T-helper 17 cell (primary cell): ENCODE measurements at places on chromosomes 12 and 14. TPM values are rescaled to one million over a fixed set of nuclear protein-coding genes. Genes with fewer than 3 reads are reported as not detected.

DNA sequence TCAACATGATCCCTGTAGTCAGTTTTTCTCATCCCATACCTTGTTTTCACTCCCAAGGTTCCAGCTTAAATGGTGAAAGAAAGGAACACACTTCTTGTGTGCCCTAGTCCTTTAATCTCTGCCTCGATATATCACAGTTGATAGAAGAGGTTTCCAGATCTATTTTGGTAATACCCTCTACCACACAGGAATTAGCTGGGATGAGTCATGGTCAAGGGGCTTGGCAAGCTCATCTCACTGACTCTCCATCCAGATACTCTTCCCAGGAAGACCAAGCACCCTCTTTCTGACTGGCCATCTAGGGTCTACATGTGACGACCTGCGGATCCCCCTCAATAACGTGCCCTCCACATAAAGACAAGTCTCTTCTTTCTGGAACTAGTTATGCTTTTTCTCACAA is 277.9 kb downstream of the ITPR2 start:
- no peaks in the 10 kb centered on the region for H3K27me3 ChIP-seq
- peaks cover 3% of the 10 kb centered on the region for H3K4me1 ChIP-seq
- peaks cover 17% of the 10 kb centered on the region for H3K36me3 ChIP-seq
- no peak overlapping the region for H3K27ac ChIP-seq
- H3K4me3 ChIP-seq, result no peak overlapping the region
- no peak for DNase-seq

DNA sequence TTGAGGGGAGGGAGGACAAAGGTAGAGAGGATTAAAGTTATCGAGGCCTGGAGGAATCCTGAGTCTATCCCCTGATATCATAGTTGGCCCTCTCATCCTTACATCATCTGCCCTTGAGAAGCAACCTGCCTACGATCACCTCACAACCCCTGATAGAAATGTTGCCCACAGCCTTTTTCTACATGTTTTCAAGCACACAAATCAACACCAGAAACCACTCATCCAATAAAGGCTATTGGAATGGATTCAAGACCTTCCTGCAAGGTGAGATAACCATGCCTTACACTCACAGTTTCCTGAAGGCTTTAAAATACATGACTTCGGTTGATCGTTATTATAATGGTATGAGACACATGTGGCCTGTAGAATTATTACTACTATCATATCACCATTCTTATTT is 175.7 kb upstream of the EGLN3 start:
- DNase-seq, result no peak
- H3K36me3 ChIP-seq, result no peaks in the 10 kb centered on the region
- no peak overlapping the region for H3K27ac ChIP-seq
- no peak overlapping the region for H3K4me3 ChIP-seq
- H3K4me1 ChIP-seq, result peaks cover 4% of the 10 kb centered on the region

GRCh38 chr14:74947353-74948227 is 7.8 kb downstream of the PGF start:
- no peak overlapping the region for H3K4me3 ChIP-seq
- DNase-seq, result no peak
- H3K27ac ChIP-seq, result no peak overlapping the region
- H3K27me3 ChIP-seq, result peaks cover 10% of the 10 kb centered on the region
- no peaks in the 10 kb centered on the region for H3K36me3 ChIP-seq
- H3K4me1 ChIP-seq, result peaks cover 12% of the 10 kb centered on the region

DNA sequence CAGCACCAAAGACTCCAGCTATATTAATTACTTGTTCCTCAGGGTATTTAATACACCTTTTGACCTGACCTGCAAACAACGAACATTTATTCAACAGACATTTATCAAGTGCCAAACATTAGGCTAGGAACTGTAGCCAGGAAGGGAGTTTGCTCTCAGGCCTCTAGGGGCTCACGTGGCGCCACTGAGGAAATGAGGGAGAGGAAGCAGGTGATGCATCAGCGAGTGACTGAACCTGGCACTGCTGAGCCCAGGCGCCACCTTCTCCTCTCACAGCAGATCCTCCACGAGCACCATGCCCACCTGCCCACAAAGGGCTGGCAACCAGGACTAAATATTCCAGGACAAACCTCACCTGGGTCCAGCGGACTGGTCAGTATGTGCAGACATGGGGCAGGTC is 50.2 kb downstream of the SETD3 start:
- H3K4me3 ChIP-seq, result no peak overlapping the region
- H3K36me3 ChIP-seq, result peaks cover 8% of the 10 kb centered on the region
- H3K27me3 ChIP-seq, result no peaks in the 10 kb centered on the region
- no peak overlapping the region for H3K27ac ChIP-seq

DNA sequence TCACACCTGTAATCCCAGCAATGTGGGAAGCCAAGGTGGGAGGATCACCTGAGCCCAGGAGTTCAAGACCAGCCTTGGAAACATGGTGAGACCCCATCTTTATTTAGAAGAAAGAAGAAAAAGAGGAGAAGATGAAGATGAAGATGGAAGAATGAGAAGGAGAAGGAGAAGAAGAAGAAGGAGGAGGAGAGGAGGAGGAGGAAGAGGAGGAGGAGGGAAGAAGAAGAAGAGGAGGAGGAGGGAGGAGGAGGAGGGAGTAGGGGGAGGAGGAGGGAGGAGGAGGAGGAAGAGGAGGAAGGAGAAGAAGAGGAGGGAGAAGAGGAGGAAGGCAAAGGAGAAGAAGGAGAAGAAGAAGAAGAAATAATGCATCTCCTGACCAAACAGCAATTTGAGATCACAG is 9.0 kb upstream of the KRT1 start:
- H3K27ac ChIP-seq, result peak overlapping the region; percentile 86
- H3K4me3 ChIP-seq, result no peak overlapping the region
- peaks cover 8% of the 10 kb centered on the region for H3K36me3 ChIP-seq
- H3K4me1 ChIP-seq, result peaks cover 36% of the 10 kb centered on the region
- H3K27me3 ChIP-seq, result peaks cover 52% of the 10 kb centered on the region

GRCh38 chr12:111785651-111786050 is 18.9 kb downstream of the ALDH2 start:
- H3K4me1 ChIP-seq, result no peaks in the 10 kb centered on the region
- DNase-seq, result no peak
- H3K27ac ChIP-seq, result no peak overlapping the region
- H3K36me3 ChIP-seq, result no peaks in the 10 kb centered on the region

DNA sequence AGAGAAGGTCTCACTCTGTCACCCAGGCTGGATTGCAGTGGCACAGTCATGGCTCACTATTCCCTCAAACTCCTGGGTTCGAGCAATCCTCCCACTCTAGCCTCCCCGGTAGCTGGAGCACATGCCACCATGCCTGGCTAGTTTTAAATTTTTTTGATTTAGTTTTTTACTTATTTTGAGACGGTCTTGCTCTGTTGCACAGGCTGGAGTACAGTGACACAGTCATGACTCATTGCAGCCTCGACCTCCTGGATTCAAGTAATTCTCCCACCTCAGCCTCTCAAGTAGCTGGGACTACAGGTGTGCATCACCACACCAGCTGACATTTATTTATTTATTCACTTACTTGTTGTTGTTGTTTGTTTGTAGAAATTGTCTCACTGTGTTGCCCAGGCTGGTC is 22.2 kb upstream of the DIP2B start:
- no peaks in the 10 kb centered on the region for H3K27me3 ChIP-seq
- no peaks in the 10 kb centered on the region for H3K36me3 ChIP-seq
- no peak overlapping the region for H3K27ac ChIP-seq
- no peaks in the 10 kb centered on the region for H3K4me1 ChIP-seq
- H3K4me3 ChIP-seq, result no peak overlapping the region
- DNase-seq, result no peak

GRCh38 chr12:51590347-51591015 is 552 bp upstream of the SCN8A start:
- H3K36me3 ChIP-seq, result peaks cover 3% of the 10 kb centered on the region
- peaks cover 71% of the 10 kb centered on the region for H3K27me3 ChIP-seq
- peak; percentile 63 for DNase-seq
- H3K4me1 ChIP-seq, result peaks cover 15% of the 10 kb centered on the region

GRCh38 chr12:131573631-131574394 is 137.1 kb upstream of the SFSWAP start:
- H3K27ac ChIP-seq, result no peak overlapping the region
- H3K4me1 ChIP-seq, result peaks cover 3% of the 10 kb centered on the region
- H3K27me3 ChIP-seq, result peaks cover 25% of the 10 kb centered on the region
- no peak for DNase-seq
- no peak overlapping the region for H3K4me3 ChIP-seq
- peaks cover 2% of the 10 kb centered on the region for H3K36me3 ChIP-seq

DNA sequence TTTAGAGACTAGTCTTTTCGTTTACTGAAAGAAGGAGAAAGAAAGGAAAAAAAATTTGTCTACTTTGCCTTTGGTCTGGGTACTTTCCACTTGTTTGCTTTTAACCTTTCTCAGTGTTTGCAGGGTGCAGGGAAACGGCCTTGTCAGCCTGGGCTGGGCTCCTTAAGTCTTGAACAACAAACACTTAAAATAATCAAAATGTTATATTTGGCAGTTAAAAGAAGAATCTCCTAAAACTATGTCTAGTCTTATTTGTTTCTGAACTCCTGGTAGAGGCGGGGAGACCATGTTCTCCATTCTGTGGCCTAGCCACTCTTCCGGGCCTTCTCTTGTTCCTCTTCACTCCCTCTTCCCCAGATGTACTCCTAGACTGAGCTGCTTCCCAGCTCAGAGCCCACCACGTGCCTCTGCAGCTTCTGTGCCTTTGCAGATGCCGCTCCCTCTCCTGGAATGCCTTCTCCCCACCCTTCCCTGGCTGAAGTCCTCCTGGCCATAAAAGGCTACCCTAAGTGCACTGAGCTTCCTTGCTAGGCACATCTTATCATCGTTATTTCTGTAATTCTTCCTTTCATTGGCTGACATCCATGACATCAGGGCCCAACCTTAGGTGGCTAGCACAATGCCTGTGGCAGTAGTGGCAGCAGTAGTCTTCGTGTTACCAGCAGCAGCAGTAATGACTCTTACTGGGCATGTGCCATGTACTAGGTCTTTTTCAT is 432.9 kb downstream of the ZFP36L1 start:
- peaks cover 30% of the 10 kb centered on the region for H3K4me1 ChIP-seq
- peak overlapping the region; percentile 67 for H3K4me3 ChIP-seq
- no peaks in the 10 kb centered on the region for H3K27me3 ChIP-seq
- peak overlapping the region; percentile 84 for H3K27ac ChIP-seq

GRCh38 chr14:103156651-103157378 is 33.6 kb downstream of the TNFAIP2 start:
- no peaks in the 10 kb centered on the region for H3K4me1 ChIP-seq
- no peaks in the 10 kb centered on the region for H3K36me3 ChIP-seq
- peaks cover 7% of the 10 kb centered on the region for H3K27me3 ChIP-seq
- H3K27ac ChIP-seq, result no peak overlapping the region

DNA sequence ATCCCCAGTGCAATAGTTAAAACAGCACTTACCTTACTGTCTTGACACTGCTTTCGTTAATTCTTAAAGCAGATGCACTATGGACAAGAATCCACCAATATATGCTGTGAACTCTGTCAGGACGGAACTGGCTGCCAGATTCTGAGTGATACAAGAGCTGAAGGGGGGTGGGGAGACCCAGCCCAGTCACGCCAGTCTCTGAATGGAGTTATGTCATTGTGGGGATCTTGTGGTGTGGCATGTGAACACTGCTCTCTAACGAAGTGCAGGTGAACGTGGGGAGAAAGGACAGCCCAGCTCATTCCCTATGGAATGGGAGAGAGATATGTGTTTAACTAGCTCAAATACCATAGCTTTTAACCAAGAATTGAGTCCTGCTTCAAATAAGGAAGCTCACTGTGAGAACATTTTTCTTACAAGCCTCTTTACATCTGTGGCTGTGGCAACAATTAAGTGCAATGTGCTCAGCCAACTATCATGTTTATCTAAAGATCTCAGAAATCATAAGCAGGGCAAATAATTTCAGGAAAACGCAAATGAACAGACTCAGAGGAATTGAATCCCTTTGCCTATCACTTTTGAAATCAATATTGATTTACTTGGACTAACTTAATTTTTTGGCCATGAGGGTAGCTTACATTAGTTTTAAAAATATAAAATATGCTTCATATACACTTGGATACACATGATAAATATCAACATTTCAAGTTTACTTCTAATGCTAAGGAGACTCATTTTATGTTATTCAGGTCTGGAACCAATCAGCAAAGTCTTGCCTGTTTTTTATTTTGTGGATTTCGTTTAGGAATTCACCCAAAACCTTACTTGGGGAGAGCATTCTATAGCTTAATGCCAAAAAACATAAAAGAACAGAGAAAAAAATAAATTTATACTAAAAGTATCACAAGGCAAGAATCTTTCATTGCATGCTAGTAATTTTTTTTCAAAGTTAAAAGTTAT is at the start of gene LUM:
Gene LUM (minus strand): TSS at position 129 of the 960 bp plus-strand sequence. CDS start 2,515 bp downstream, outside the sequence.
- H3K4me3 ChIP-seq, result no peak within 1 kb of the TSS
- H3K27me3 ChIP-seq, result peaks cover 11% of the 10 kb centered on the region
- H3K36me3 ChIP-seq, result no peaks in the 10 kb centered on the region
- no peaks in the 10 kb centered on the region for H3K4me1 ChIP-seq
- H3K27ac ChIP-seq, result no peak within 1 kb of the TSS

DNA sequence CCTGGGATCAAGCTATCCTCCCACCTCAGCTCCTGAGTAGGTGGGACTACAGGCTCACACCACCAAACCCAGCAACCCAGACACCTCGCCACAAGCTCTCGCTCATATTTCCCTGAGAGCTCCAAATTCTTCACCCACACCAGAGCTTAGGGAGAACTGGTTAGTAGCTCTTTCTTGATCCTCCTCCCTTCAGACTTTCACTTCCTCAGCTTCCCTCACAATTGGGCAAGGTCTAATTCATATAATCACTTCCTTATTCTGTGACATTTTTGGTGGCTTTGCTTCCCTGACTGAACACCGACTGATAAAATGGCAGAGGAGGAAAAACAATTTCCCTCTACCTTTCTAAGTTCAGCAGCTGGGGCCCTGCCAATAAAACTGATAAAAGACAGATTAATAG is 88.5 kb downstream of the GXYLT1 start:
- H3K4me3 ChIP-seq, result no peak overlapping the region
- no peak overlapping the region for H3K27ac ChIP-seq
- DNase-seq, result no peak
- peaks cover 4% of the 10 kb centered on the region for H3K4me1 ChIP-seq

GRCh38 chr12:103278329-103278728 is 217.4 kb downstream of the C12orf42 start:
- no peak overlapping the region for H3K4me3 ChIP-seq
- no peaks in the 10 kb centered on the region for H3K36me3 ChIP-seq
- no peaks in the 10 kb centered on the region for H3K4me1 ChIP-seq
- no peak for DNase-seq
- H3K27me3 ChIP-seq, result no peaks in the 10 kb centered on the region

GRCh38 chr12:64395739-64396138 is 5.2 kb upstream of the C12orf56 start:
- DNase-seq, result no peak
- H3K27ac ChIP-seq, result no peak overlapping the region
- H3K36me3 ChIP-seq, result no peaks in the 10 kb centered on the region
- H3K4me1 ChIP-seq, result peaks cover 20% of the 10 kb centered on the region
- H3K27me3 ChIP-seq, result no peaks in the 10 kb centered on the region
- H3K4me3 ChIP-seq, result no peak overlapping the region

PLEK2 gene
- 2.1 TPM for total RNA-seq

KCNJ8 gene
- not detected for total RNA-seq

C12orf54 gene
- total RNA-seq, result not detected

CEBPE gene
- 0.25 TPM for total RNA-seq

GLT8D2 gene
- total RNA-seq, result not detected

RNASE7 gene
- total RNA-seq, result not detected

AHNAK2 gene
- total RNA-seq, result not detected

RNF212B gene
- total RNA-seq, result 0.89 TPM

CIT gene
- total RNA-seq, result 1.6 TPM

PRB2 gene
- total RNA-seq, result not detected

DAD1 gene
- total RNA-seq, result 96.0 TPM
